Neural progenitor cell (in vitro differentiated cells): ENCODE measurements at places on chromosomes 5 and 9.

DNA sequence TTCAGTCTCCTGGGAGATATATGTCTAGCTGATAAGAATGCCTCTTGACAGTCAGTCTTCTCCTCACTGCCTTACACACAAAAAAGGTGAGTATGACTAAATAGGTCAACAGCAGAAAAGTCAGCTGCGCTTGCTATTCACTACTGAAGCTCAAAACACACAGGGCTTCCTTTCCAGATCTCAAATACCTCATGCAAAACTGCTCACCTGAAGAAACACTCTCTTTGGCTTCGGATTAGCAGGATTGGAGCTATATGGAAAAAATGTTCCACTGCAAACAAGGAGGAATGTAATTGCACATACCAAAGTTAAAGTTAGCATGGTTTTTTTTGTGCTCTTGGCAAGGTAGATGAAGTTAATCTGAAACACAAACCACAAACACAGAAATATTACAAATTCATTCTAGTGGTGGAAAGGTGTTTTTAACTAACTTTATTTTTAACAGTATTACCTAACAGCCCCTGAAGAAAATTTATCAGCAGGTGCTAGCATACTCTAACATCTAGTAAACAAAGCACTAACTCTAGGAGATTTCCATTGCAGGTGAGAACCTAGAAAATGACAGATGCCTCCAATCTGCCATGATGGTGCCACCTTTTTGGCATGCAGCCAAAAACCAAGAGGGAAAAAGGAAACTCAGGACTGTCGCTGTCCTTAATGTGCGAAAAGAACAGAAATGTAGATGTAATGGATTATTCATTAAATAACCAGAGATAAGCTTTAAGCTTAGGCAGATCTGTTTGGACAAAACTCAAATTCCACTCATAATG, 31.8 kb downstream of the ERMP1 start:
- DNase-seq, result no peak

DNA sequence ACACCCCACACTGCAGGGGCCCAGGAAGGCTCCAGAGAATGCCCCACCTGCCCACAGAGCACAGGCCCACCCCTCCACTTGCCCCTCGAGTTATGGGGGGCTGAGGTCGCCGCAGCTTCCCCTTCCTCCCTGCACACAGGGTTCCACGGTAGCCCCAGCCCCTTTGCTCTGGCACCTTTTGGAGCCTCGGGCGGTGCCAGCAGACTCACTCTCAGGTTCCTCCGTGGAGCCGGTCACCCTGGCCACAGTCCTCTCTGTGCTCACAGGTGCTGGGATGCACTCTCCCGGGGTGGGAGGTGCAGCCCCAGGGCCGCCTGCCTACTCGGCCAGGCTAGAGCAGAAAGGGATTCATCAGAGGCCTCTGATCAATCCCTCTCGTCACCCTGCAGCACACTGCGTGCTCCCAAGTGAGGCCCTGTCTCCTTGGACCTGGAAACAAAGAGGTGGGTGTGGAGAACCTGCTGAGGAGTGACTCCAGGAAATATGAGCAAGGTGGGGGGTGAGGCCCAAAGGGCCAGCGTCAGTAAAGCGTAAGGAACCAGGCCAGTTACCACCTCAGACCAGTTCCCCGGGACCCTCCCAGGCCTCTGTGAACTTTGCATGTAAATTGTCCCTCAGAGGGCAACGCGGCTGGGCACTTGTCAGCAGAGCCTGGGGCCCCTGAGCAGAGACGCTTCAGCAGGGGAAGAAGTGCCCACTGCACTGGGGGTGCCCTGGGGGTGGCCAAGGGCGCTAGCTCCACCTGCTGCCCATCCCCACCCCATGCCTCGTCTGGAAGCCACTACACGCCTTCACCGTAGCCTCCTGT, 167.8 kb downstream of the OLFM1 start:
- no peak for DNase-seq

DNA sequence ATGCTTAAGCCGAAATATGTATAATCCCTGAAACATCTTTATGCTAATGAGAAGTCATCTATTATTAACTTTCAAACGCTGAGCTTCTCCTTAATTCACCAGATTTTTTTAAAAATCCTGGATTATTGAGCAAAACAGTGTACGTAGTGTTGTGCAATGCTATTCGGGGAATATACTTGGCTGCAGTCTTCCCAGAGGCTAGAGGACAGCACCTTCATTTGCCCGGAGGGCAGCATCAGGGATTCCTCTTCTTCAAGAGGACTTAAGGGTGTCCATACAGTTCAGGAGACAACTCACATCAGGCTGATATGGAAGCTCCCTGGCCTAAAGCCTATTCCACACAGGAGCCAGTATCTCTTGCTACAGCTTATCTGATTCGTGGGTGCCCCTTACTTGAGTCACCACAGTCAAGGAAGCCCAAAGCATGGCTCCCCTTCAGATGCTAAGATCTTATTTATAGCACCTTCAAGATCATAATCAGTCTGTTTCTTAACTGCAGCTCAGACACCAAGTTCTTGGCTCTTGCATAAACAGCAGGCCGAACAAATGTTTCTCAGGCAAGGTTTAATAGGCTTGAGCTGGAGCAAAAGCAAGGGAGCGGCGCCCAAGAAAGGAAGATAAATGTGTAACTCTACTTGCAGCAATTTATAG, 29.4 kb downstream of the NUTM2F start:
- DNase-seq, result no peak

DNA sequence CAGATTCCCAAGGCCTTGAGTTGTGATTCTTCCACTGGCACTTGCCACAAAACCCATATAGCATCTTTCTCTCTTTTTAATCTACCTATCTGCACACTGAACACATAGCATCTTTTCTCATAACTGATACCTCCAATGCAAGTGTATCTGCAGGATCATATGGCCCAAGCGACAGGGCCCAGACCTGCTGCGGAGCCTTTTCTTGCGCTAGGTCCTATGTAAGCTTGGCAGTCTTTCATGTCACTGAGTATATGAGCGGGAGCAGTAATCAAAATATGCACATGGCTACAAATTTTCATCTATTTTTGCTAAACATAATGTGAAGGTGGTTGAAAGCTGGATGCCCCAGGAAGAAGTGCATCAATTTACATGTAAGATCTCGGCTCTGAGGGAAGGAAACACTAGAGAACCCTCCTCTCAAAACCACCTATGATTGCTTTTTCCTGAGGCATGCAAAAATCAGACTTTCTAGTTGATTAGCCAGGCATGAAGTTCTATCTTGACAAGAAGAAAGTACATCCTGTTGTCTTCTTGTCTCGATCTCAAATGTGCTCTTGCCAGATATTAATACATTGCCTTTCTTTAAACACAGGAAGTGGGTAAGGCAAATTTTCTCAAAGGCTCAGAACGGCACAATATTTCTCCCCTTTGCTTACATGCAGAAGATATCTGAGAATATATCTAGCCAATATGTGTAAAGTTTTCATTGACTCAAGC, 26.9 kb upstream of the CEMIP2 start:
- DNase-seq, result no peak

- no peak for DNase-seq
These were observed 111.5 kb upstream of the ZNF366 start for GRCh38 chr5:72618708-72619107.

DNA sequence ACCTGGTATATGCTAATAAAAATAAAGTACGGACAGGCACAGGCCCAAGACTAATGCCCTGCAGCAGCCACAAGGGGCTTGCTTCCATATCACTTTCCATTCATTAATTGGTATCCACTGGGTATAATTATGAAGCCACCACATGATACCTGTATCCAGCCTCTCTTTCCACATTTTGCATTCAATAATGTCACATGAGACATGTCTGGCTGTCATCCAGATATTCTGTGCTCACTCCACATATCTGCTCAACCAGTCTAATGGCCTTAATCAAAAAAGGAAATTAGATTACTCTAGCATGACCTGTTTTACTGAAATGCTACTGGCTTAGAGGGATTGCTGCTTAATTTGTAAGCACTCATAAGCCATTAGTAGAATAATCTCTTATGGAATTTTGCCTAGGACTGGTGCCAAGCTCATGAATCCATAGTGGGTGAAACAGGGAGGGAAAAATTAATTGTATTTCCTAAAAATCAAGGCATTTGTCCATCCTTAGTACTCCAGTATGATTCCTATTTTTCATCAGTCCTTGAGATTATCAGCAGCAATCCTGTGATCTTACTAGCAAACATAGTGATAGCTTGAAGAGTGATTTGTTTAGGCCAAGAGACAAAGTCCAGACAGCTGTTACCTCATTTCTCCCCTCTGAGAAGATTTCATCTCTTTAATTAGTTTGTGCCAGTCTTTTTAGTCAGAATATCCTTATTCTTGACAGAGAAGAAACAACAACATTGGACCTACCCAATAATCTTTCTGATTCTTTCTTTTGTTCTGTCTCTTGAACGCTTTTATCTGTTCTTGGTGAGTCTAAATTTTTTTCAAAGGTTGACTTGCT, 119.2 kb upstream of the ABCA1 start:
- no peak for DNase-seq

- no peak for DNase-seq
These were observed 186.0 kb downstream of the WDR70 start for GRCh38 chr5:37565062-37565670.
